Kasumi-1 (cell line): ENCODE measurements at places on chromosomes 1 and 21.

DNA sequence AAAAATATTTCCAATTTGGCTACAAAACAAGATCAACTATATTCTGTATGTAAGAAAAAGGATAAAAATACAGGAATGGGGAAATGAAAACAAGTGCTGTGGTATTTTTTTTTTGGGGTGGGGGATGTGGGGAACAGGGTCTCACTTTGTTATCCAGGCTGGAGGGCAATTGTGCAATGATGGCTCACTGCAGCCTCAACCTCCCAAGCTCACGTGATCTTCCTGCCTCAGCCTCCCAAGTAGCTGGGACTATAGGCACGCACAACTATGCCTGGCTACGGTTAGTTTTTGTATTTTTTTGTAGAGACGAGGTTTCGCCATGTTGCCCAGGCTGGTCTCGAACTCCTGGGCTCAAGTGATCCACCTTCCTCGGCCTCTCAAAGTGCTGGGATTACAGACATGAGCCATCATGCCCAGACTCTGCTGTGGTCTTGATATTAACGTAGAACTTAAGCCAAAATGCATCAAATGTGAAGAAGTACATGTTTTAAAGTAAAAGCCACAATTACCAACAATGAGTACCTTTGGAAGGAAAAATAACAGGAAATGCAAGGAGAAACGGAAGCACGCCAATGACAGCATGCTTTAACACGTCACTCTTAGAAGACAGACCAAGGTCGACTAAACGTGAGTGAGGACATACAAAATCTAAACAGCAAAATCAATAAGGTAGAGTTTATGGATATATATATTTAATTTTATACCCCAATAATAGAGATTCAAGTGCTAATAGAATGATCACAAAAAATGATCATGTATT lies 8.8 kb upstream of the ABCB10 start:
- DNase-seq = no peak

GRCh38 chr1:41446851-41447610 lies 37.5 kb downstream of the EDN2 start:
- no peak for DNase-seq

DNA sequence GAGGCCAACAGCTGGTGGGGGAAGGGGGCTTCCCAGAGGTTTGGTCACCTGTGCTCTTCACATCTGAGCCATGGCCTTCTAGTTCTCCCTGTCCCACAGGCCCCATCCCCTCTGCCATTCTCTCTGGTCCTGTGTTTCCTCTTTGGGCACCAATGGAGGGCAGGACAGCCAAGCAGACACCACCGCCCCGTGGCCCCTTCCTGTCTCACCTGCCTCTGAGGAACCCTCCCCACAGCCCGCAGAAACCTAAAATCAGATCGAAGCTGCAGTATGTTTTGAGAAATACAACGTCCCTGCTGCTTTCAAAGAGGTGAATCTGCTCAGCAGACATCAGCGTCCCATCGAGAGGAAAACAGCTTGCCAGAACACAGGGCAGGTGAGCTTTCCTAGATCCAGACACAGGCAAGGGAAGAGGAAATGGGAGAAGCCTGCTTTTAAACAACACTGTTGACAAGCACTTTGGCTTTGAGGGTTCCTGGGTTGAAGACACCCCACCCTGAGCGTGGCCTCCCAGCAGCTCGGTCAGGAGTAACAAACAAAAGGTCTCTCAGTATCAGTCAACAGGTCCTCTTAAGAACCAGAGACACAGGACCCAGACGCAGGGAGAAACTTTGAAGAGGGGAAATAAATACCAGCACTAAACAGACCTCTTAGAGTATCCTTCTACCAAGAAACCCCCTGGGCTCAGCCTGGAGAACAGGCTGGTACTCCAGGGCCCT lies 2.3 kb downstream of the PANK4 start:
- no peak for DNase-seq

GRCh38 chr21:42392731-42393442 lies 3.0 kb downstream of the TMPRSS3 start:
- DNase-seq = no peak

GRCh38 chr1:243598433-243598832 lies 251.6 kb downstream of the AKT3 start:
- peak; percentile 92 for DNase-seq

DNA sequence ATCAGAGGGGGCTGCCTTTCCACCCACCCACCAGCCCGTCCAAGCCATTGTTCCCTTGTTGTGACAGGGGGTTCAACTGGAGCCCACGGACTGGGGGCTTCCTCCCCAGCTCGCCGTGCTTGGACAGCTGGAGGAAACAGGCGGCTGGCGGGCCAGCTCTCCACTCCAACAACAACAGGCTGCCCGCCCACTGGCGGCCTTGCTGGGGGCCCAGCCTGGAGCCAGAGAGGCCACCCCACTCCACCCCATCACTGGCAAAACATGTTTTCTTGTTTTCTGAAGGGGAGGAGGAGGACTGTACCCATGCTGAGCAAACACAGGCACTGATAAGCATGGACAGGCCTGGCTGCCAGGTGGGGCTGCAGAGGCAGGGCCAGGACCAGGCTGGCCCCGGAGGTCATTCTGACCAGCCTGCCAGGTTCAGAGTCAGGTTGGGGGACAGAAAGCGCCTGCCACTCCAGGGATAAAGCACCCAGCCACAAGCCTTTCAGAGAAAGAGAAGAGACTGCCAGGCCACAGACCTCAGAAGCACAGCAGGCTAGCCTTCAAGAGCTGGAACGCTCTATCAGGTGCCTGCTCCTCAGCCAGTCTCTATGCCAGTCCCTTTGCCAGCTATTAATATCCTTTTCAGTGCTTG lies 32.8 kb downstream of the GJA4 start:
- DNase-seq = no peak

DNA sequence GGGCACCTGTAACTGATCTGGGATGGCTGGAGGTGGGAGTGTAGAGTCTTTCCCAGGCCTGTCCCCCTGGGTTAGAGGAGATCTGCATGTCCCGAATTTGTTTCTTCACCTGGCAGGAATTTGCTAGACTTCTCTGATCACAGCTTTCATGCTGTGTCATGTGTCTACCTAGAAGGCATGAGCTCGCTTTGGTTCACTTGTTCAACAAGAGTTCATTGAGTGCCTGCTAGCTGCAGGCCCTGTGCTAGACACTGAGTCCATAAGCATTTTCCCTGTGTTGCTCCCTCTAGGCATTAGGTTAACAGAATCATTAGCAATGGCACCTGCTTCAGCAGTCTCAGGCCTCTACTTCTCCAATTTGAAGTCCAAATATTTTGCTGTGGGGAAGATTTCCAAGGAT lies 101.6 kb downstream of the MTR start:
- no peak for DNase-seq

DNA sequence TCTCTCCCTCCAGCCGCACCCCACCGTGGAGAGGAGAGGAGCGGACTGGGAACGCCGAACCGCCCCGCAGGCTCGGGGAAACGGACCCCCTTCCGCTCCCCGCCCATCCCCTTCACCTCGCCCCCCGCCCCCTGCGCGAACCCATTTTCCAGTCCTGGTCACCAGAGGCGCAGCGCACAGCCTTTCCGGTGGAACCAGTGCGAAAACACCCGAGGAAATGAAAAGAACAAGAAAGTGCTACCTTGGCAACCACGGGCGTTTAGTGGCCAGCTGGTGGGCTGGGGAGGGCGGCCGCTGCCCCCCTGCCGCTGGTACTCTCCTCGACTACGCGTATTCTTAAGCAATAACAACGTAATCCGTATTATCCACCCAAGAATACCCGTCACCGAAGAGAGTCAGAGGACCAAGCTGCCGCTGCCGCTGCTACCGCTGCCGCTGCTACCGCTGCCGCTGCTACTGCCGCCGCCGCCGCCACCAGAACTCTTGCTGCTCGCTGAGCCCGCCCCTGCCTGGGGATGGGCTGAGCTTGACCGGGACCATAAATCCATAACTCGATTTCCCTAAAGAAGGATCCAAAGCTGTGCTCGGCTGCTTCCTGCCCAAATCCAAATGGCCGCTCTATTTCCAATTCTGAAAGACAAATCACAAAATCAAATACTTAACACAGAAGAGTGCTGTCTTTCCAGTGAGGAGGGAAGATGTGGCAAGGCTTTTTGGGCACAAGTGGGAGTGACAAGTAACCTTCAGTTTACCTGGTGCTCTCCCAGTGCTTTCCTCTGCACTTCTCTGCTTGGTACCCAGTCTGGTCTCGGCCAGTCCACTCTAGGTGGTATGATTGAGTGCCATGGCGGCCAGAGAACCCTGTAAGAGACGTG lies 125.2 kb upstream of the DPYD start:
- no peak for DNase-seq

DNA sequence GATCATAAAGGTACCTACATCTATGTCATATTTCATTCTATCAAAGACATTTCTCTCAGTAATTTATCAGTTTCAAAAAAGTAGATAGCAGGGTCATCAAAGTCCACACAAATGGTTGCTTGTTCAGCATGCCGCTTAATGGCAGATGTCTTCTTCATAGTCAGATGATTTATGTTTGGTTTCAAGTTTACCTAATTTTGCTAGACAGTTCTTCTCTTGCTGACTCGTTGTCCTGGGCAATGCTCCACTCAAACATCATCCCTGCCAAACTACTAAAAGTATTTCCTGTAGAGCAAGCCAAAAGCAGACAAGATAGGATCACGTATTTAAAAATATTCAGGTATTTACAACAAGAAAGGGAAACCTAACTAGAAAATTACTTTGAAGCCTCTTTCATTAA lies 13.6 kb downstream of the NUP210L start:
- DNase-seq = no peak

DNA sequence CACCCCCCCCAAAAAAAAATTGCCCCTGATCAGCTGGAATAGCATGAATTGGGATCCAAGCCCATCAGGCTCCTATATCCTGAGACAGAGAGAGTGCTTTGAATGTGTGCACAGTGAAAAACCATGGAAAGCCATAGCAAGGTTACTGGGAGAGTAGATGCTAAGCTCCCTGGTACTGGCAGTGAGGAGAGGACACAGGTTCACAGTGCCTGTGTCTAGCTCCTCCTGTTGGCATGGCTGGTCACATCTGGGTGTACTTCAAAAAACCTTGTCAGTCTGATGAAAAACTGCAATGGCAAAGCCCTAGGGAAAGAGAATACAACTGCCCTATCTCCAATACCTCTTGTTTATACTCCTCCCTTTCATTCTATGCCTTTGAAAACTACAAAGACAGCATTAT lies 12.9 kb downstream of the COPA start:
- DNase-seq = no peak
